ENCODE measurements at places on chromosomes 5 and 9. TPM values are rescaled to one million over a fixed set of nuclear protein-coding genes. Genes with fewer than 3 reads are reported as not detected.

Gene ATOX1
- 157 TPM for total RNA-seq

Gene PRUNE2
- total RNA-seq: 3.6 TPM

Gene PCDHB3
- total RNA-seq: 0.15 TPM

Gene LCN9
- not detected for total RNA-seq

Gene C9orf43
- not detected for total RNA-seq

Gene NEUROG1
- total RNA-seq: not detected
